ENCODE measurements at places on chromosomes 11 and 22. TPM values are rescaled to one million over a fixed set of nuclear protein-coding genes. Genes with fewer than 3 reads are reported as not detected.
A peak's percentile ranks its signal among the peaks of the same experiment; 100 is the strongest.

- H3K27me3 ChIP-seq = peaks cover 6% of the 10 kb centered on the region
- no peak for DNase-seq
- no peaks in the 10 kb centered on the region for H3K36me3 ChIP-seq
- H3K27ac ChIP-seq = no peak overlapping the region
- peaks cover 2% of the 10 kb centered on the region for H3K4me1 ChIP-seq
Measured at GRCh38 chr22:24588381-24588756, 4.5 kb downstream of the LRRC75B start.

DNA sequence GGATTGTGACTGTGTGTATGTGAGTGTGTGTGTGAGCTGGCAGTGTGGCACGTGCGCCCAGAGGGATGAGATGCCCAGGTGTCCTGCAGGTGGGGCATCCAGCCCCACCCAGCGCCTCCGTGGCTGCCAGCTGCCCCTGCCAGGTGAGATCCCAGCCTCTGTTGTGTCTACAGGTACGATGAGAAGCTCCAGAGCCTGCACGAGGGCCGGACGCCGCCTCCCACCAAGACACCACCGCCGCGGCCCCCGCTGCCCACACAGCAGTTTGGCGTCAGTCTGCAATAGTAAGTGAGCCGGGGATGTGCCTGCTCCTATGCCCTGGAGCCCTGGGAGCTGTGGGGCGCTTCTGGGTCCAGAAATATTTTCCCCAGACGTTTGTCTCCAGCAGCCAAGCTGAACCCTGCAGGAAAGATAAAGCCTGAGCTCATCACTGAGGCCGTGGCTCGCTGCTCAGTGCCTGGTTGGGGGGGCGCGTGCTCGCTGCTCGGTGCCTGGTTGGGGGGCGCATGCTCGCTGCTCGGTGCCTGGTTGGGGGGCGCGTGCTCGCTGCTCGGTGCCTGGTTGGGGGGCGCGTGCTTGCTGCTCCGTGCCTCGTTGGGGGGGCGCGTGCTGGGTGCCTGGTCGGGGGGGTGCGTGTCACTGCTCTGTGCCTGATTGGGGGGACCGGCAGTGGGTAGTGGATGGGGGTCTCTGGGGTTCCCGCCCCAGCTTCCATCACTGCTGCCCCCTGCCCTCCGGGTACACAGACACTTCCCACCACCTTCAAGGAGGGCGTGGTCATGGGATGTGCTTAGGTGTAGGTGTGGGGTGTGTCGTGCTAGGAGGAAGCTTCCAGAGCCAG lies 73.2 kb downstream of the ARHGAP8 start:
- H3K27ac ChIP-seq = no peak overlapping the region
- no peaks in the 10 kb centered on the region for H3K36me3 ChIP-seq
- no peaks in the 10 kb centered on the region for H3K4me1 ChIP-seq
- no peak for DNase-seq
- H3K27me3 ChIP-seq = peaks cover 10% of the 10 kb centered on the region

The INPP5J gene
- 0.14 TPM for total RNA-seq

DNA sequence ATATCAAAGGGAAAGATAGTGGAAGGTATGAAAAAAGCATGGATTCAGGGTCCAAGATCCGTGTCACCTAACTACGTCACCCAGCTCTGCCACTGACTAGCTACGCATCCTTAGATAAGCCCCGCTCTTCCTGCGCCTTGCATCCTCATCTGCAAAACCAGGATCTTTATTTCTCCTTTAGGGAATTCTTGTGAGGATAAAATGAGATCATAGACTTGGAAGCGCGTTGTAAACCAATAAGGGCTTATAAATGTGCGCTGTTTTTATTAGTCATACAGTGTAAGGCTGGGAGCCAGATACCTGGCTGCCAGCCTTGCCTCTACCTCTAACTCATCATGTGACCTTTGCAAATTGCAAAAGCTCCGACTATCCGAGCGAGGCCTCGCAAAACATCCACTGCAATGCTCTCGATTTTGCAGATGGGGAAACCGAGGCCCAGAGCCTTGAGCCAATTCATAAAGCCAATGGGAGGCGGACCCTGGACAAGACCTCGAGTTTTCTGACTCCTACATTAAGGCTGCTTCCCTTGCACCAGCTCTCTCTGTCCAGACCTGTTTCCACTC lies 753 bp downstream of the PRPF19 start:
- H3K4me3 ChIP-seq = peak overlapping the region; percentile 90
- H3K27me3 ChIP-seq = no peaks in the 10 kb centered on the region
- peaks cover 24% of the 10 kb centered on the region for H3K36me3 ChIP-seq
- H3K4me1 ChIP-seq = peaks cover 32% of the 10 kb centered on the region
- H3K27ac ChIP-seq = peak overlapping the region; percentile 94

The SYCE3 gene
- 1.0 TPM for total RNA-seq

DNA sequence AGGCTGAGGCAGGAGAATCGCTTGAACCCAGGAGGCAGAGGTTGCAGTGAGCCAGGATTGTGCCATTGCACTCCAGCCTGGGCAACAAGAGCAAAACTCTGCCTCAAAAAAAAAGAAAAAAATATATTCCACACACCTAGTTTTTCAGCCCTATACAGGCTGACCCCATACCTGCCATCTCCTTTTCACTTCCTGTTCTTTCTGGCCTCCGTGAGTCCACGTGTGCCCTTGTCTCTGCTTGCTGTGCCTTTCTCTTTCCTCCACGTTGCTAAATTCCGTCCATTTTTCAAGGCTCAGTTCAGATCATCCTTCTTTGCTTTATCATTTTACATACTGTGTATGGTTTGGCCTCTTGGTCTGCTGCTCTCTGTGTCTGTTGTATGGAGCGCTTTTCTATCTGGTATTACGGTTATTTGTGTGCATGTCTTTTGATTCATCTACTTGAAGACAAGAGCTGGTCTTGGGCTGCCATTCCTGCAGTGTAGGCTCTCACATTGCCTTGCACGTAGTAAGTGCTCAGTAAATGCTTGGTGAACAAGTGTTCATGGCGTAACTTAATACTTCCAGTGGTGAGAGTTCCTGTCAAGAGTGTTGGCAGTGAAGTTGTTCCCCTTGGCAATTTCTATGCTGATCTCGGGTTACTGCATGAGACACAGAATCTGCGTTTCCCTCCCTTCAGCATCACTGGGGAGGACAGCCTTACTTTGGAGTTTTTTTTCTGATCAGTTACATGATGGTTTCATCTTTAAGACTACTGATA lies 57.5 kb downstream of the PTPRJ start:
- DNase-seq = no peak
- H3K36me3 ChIP-seq = peaks cover 11% of the 10 kb centered on the region
- H3K27me3 ChIP-seq = no peaks in the 10 kb centered on the region
- H3K4me3 ChIP-seq = no peak overlapping the region

The PKP3 gene
- 0.40 TPM for total RNA-seq

GRCh38 chr22:43099095-43099494 lies 9.9 kb upstream of the TTLL1 start:
- peaks cover 12% of the 10 kb centered on the region for H3K4me1 ChIP-seq
- DNase-seq = no peak
- H3K4me3 ChIP-seq = no peak overlapping the region
- no peaks in the 10 kb centered on the region for H3K36me3 ChIP-seq
- H3K27ac ChIP-seq = no peak overlapping the region

The MS4A4A gene
- not detected for total RNA-seq

DNA sequence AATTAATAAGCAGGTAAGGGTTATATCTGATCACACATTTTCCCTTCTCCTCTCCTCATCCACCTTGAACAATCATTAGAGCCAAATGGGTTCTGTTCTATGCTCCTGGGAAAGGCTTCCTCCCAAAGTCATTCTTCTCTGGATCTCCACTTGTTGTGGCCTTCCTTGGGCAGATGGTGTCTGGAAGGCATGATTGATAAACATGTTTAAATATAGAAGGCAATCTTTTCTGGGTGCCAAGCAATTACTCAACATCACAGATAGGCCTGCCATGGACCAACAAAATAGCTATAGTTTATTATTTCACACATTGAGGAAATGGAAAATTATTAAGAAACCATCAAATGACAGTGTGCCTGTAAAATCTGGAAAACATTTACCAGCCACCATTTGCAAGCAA lies 73.5 kb downstream of the KCNA4 start:
- no peaks in the 10 kb centered on the region for H3K36me3 ChIP-seq
- DNase-seq = no peak
- no peaks in the 10 kb centered on the region for H3K27me3 ChIP-seq

The CALCA gene
- not detected for total RNA-seq

GRCh38 chr11:95254716-95255115 lies 23.7 kb upstream of the SESN3 start:
- peaks cover 42% of the 10 kb centered on the region for H3K4me1 ChIP-seq
- H3K36me3 ChIP-seq = no peaks in the 10 kb centered on the region
- no peak for DNase-seq
- H3K4me3 ChIP-seq = no peak overlapping the region
- no peaks in the 10 kb centered on the region for H3K27me3 ChIP-seq

GRCh38 chr11:27625347-27625912 lies 74.8 kb downstream of the BDNF start:
- DNase-seq = no peak
- no peaks in the 10 kb centered on the region for H3K27me3 ChIP-seq
- no peak overlapping the region for H3K27ac ChIP-seq
- H3K4me3 ChIP-seq = no peak overlapping the region
- H3K36me3 ChIP-seq = no peaks in the 10 kb centered on the region

DNA sequence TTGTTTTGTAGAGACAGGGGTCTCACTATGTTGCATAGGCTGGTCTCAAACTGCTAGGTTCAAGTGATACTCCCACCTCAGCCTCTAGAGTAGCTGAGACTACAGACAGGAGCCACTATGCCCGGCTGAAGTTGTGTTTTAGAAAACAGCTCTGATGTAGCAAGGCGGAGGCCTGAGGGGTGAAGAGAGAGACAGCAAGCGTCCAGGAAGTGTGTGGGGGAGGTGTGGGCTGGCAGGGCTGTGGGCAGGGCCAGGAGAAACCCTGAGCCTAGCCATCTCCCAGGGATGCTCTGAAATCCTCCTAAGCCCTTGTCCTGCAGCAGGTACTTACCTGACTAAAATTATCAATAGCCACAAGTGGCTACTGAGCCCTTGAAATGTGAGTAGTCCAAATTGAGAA lies 16.1 kb upstream of the RPS3 start:
- H3K36me3 ChIP-seq = no peaks in the 10 kb centered on the region
- peaks cover 16% of the 10 kb centered on the region for H3K4me1 ChIP-seq
- H3K4me3 ChIP-seq = no peak overlapping the region

The RASSF7 gene
- total RNA-seq = 21.9 TPM

GRCh38 chr22:49216579-49216978 lies 611.1 kb downstream of the BRD1 start:
- no peaks in the 10 kb centered on the region for H3K4me1 ChIP-seq
- DNase-seq = no peak
- H3K27me3 ChIP-seq = peaks cover 25% of the 10 kb centered on the region
- H3K36me3 ChIP-seq = peaks cover 5% of the 10 kb centered on the region
- no peak overlapping the region for H3K4me3 ChIP-seq

The NPTXR gene
- 2.5 TPM for total RNA-seq

GRCh38 chr11:76074148-76075095 lies 131.9 kb downstream of the WNT11 start:
- peaks cover 11% of the 10 kb centered on the region for H3K4me1 ChIP-seq
- peaks cover 15% of the 10 kb centered on the region for H3K36me3 ChIP-seq
- DNase-seq = no peak
- no peak overlapping the region for H3K27ac ChIP-seq

The OR10D3 gene
- not detected for total RNA-seq

DNA sequence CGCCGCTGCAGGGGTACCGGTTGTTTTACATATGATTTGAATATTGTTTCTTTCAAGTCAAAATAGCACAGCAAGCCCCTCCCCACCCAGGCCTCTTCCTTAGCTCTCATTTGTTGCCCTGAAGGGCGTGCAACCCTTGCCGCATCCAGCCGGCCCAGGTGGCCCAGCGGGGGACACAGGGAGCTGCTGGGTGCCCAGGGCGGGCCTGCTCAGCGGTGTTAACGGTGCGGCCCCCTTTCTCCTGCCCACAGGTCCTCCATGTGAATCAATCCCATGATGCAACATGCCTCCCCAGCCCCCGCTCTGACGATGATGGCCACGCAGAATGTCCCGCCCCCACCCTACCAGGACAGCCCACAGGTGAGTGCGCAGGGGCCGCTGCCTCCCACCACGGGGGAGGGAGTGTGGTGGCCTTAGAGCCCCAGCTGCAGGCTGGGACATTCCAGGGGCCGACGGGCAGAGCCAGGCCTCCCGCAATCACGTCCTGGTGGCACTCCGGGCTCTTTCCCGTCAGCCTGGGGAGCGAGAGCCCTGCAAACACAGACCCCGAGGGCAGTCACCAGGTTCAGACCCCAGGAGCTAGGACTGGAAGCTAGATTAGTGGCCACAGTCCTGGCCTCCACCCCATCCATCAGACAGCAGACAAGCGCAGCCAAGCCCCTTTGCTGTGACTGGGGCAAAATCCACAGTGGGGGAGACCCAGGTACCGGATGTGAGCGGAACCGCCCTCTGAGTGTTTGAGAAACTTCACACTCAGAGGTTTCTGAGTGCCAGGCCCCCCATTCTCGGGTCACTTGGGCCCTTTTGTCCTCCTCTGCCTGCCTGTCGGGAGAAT lies 144.8 kb downstream of the FEZ1 start:
- H3K4me1 ChIP-seq = no peaks in the 10 kb centered on the region
- H3K4me3 ChIP-seq = no peak overlapping the region
- no peak for DNase-seq
- H3K27me3 ChIP-seq = no peaks in the 10 kb centered on the region

DNA sequence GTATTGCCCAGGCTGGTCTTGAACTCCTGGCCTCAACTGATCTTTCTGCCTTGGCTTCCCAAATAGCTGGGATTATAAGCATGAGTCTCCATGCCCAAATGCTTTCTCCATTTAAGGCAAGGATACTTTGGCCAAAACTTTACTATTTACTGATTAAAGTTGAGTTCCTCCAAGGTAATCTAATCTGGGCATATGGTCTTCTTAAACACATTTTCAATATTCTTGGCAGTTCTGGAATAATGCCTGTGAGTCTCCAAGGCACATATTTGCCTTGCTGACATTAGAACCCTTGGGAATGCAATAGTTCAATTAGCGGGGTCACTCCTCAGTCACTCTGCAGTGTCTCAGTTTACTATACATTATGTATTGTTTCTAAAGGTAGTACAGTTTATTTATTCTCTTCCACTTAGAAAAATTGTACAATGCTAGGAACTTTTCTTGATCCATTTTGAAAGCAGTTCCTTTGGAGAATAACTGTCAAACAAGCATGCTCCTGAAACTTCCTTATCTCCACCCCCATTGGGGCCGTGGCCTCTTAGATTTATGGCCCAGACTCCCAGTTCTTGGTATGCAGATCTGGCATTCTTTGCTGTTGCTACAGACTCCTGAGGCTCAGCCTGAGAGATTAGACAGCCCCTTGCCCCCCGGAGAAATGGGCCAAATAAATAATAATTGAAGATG lies 13.1 kb upstream of the RAB38 start:
- no peaks in the 10 kb centered on the region for H3K4me1 ChIP-seq
- DNase-seq = no peak
- H3K4me3 ChIP-seq = no peak overlapping the region
- peaks cover 3% of the 10 kb centered on the region for H3K27me3 ChIP-seq
- H3K36me3 ChIP-seq = no peaks in the 10 kb centered on the region

The SAA2 gene
- total RNA-seq = not detected

DNA sequence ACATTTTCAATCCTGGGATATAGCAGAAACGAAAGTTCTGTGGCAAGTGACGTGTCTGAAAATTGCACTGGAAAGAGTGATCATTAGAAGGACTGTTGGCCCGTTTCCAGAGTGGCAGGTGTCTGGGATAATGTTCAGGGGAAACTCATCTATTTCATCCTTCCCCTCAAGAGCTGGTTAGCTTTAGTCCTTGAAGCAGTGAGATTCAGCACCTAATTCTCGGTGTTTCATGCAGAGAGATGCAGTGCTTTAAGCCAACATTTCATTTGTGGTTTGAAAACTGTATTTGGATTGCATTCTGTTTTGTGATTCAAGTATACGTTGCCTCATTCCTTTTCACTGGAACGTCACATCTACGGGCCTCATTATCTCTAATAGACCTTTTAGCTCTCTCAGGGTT lies 205.0 kb upstream of the RAG2 start:
- no peaks in the 10 kb centered on the region for H3K4me1 ChIP-seq
- no peaks in the 10 kb centered on the region for H3K27me3 ChIP-seq
- no peak for DNase-seq
- no peaks in the 10 kb centered on the region for H3K36me3 ChIP-seq
- no peak overlapping the region for H3K4me3 ChIP-seq
